Cardiac fibroblast (primary cell): ENCODE measurements at places on chromosomes 7 and 10.

GRCh38 chr10:101065481-101066145 is 3.8 kb downstream of the KAZALD1 start:
- DNase-seq: no peak

GRCh38 chr7:148791546-148791945 is 92.5 kb downstream of the EZH2 start:
- no peak for DNase-seq

- DNase-seq: no peak
Observed at GRCh38 chr10:83252169-83252568, 887.1 kb upstream of the GHITM start.

GRCh38 chr7:23014681-23015080 is 751 bp upstream of the HYCC1 start:
- DNase-seq: no peak

GRCh38 chr7:122626785-122627184 is 72.1 kb downstream of the RNF133 start:
- DNase-seq: no peak

- no peak for DNase-seq
Observed at GRCh38 chr7:22406715-22407114, 49.8 kb upstream of the RAPGEF5 start.

DNA sequence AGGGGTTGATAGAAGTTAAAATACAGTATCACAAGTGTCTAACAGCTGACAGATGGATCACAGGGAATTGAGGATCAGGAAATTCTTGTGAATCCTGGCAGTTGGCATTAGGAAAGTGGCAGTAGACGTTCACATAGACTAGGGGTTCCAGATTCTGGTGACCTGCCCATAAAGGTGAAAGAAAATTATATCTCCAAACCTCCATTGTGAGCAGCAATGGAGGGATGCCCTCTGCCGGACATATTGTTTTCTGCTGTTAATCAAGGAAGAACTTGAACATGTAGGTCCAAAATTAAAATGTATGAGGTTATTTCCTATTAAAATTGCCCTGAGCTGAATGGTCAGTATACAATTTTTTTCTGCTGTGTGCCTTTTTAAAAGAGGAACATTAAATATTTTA is 5.1 kb downstream of the NME8 start:
- peak; percentile 4 for DNase-seq

DNA sequence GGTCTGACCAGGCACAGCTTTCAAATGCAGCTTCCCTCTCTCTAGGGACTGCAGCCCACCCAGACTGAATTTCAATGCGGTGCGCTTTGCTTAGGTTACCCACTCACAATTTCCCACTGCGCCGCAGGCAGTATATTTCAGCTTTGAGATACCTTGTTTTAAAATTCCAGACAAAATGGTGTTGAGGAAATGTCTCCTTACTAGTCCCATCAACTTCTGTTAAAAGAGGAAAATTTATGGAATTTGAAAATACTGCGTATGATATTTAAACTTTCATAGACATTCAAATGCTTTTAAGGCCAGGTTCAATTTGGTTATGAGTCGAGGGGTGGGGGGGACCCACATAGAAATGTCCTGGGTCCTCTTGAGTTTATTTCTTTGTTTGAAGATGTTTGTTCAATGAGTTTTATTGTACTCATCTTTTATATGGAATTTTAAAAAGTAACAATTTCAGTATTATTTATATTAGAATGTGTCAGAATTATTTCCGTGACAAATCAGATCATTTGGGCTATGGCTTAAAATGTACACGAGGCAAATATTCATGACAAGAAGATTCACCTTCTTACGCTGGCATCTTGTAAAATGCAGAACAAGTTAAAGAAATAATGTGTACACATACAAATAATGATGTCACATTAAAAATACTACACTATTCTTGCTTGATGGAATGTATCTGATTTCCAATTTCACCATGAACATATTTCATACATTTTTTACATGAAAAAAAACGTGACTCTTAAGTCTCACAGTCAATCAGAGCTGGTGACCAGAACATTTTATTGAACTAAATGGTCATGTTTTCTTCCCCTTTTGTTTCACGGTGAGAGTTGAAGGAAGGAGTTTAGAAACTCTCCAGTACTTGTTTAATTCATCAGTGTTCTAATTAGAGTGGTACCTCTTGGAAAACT is 1.3 kb downstream of the IKZF1 start:
- no peak for DNase-seq

- DNase-seq: peak; percentile 24
Observed at GRCh38 chr7:91330866-91331265, 66.6 kb downstream of the FZD1 start.

DNA sequence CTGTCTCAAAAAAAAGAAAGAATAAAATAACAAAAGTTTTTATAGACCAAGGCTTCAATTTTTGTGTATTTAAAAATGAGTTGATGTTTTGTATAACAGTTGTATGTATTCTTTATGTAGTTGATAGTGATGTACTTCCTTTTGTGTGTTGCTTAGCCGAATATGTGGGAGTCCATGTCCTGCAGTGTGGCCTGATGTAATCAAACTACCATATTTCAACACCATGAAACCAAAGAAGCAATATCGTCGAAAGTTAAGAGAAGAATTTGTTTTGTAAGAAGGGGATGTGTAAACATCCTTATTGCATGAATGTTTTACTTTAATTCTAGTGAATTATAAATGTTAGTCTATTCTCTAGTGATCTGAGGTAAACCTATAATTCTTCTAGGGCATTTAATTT is 56.6 kb downstream of the MPLKIP start:
- DNase-seq: peak; percentile 41

DNA sequence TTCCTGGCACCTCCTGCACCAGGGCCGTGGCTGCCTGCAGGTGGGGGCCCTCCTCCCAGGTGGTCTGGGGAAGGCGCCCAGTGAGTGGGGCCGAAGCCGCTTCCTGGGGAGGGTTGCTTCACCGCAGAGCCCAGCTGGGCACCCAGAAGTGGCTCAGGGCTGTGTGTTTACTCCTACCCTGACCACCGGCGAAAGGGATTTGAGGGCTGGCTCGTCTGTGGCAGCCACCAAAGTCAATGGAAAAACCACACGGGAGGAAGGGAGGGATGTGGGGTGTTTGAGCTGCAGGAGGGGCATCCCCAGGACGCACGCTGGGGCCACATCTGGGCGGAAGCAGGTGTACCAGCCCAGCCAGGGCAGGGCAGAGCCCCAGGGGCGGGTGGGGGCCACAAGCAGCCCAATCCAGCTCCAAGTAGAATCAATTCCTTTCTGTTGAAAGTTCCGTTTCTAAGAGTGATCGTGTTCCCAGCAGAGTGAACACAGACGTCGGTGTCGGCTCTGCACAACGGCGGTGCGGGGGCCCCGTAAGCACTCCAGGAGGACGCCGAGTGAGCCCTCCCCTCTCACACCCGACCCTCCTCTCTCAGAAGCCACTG is 69.9 kb downstream of the FOXL3 start:
- DNase-seq: no peak

- no peak for DNase-seq
Observed at GRCh38 chr7:11235491-11235890, 261.8 kb downstream of the PHF14 start.

- no peak for DNase-seq
Observed at GRCh38 chr10:117472872-117473271, 69.7 kb upstream of the EMX2 start.

DNA sequence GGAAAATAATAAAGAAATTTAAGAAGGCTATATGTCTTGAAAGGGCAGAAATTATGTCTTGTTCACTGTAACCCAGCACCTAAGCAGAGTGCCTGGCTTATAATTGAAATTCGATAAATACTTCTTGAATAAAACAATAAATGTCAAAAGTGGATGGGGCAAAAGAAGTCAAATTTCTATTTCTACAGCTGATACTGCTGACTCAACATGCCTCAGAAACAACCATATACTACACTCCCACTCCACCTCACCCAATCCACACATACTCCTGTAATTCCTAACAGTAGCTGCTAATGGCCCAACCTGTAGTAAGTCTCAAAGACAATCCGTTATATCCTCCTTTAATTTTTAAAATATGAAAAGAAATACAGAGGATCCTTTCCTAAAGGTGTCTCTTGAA is 48.1 kb upstream of the LRRN3 start:
- no peak for DNase-seq

DNA sequence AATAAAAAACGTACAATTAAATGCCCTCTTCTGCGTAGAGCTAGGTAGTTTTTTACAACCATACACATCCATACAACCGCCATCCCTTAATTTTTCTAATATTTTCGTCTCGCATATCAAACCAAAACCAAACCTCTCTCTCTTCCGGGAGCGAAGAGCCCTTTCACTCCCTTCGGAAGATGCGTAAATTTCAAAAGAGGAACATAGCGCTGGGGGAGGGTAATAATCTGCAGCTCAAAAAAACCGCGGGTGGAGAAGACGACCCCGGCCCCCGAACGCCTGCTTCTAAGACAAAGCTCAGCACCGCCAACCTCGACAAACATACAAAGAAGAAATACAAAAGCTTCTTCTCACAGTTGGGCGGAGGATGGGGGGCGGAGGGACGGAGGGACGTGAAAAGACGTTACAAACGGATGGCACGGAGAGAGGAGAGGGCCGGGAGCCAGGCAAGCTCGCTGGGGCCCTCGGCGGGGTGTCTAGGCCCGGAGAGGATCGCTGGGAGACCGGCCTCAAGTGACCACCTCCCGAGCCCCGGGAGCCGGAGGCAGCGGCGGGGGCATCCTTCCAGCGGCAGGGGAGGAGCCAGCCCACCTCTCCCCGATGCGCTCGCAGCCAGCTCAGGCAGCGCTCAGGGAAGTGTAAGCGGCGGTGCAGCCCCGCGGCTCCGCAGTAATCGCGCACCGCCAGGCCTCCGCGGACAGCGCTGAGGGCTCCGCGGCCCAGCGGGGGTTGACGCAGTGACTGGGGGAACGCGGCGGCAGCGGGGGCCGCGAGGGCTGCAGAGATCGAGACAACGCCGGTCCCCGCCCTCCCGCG is 851 bp downstream of the MKRN1 start:
- DNase-seq: peak; percentile 41

DNA sequence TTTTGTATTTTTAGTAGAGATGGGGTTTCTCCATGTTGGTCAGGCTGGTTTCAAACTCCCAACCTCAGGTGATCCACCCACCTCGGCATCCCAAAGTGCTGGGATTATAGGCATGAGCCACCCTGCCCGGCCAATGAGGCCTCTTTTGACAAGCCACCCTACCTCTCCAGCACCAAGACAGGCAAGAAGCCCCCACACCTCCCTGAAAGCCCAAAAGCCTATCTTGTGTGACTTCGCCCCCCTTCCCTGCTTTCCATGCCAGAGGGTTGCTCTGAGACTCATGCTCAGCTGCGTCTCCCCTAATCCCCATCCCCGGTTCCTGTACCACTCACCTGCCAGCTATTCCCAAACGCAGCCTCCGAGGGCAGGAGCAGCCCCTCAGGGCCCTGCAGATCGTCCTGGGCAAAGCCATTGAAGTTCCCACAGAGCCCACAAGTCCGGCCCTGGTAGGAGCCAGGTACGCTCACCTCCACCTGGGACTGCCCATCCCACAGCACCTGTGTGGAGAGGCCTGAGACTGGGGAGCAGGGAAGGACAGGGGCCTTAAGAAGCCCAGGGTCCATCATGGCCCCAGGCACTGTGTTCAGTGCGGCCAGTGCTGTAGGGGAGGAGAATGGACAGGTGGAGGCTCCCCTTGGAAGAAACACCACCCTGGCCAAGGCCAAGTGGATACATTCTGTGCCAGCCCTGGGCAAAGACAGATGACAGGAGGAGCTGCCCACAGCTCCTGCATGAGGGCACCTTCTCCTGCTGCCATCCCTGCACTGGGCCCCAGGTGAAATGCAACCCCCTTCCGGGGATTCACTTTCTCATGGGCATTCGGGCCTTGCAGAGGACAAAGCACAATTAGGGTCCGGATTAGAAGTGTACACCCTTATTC is 15.8 kb downstream of the ATP6V1F start:
- DNase-seq: no peak

- no peak for DNase-seq
Observed at GRCh38 chr7:154424350-154424749, 372.2 kb downstream of the DPP6 start.

GRCh38 chr10:79274279-79275104 is 72.8 kb upstream of the PPIF start:
- DNase-seq: peak; percentile 53

DNA sequence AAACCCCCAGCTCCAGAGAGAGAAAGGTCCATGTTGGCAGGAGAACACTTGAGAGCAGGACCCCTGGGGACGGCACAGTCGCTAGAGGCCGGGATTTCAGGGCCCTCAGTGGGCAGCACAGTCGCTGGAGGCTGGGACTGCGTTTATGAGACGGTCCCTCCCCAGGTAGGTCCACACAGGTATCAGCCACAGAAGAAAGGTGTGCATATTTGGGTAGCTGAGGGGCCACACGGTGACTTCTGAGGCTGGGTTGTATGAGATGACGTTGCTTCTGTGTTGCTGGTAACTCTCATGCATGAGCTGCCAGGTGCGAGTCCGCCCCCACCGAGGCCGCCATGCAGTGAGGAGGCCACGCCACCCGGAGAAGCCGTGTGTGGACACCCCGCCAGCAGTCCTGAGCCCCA is 56.9 kb upstream of the PPP2R2D start:
- DNase-seq: no peak

GRCh38 chr10:93115661-93116383 is 42.1 kb downstream of the CYP26A1 start:
- DNase-seq: peak; percentile 66

GRCh38 chr10:71857934-71858890 is 7.2 kb upstream of the PSAP start:
- DNase-seq: no peak

- DNase-seq: no peak
Observed at GRCh38 chr10:44317856-44318255, 67.0 kb downstream of the CXCL12 start.

- DNase-seq: peak; percentile 51
Observed at GRCh38 chr7:29588900-29589696, 25.5 kb downstream of the PRR15 start.

DNA sequence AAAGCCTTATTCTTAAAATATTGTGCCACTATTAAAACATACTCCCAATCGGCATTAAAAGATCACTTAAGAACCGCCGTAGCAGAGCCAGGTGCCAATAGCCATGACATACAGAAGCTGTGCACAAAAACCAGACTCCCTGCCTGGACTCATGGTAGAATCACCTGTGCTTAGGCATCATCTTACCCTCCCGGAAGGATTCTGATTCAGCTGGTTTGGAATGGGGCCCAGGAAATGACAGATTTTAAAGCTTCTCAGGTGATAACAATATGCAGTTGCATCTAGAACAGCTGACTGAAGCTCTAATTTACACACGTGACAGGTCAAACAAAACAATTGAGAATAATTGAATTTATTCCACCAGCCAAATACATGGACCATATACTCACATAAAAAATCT is 10.7 kb downstream of the A1CF start:
- DNase-seq: no peak

- DNase-seq: no peak
Observed at GRCh38 chr7:7237201-7237977, 55.0 kb downstream of the C1GALT1 start.

GRCh38 chr10:121032460-121032859 is 181.3 kb downstream of the WDR11 start:
- DNase-seq: no peak

DNA sequence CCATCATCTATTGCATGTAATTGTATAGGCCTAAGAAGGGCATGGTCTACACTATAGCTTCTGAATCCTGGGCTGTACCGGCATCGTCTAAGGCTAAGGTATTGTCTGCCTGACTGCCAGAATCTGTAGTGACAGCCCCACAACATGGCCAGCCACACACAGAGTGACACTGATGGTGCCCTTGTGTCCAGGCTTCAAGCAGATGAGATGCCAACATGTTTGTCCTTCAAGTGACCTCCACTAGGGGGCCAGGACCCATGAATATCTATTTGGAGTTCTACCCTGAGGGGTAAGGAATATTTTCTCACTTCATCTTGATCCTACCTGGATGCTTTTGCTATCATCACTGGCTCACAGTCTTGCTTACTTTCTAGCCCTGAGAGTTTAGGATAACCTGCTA is 1.5 kb downstream of the CYP3A7 start:
- peak; percentile 6 for DNase-seq
